Fibroblast of lung (primary cell): ENCODE measurements at places on chromosomes 13 and 19. TPM values are rescaled to one million over a fixed set of nuclear protein-coding genes. Genes with fewer than 3 reads are reported as not detected.

GRCh38 chr13:95247852-95248251 is 53.4 kb downstream of the ABCC4 start:
- no peak for DNase-seq

- no peak for DNase-seq
Measured at GRCh38 chr19:33868076-33868735, 71.5 kb downstream of the KCTD15 start.

Gene PCDH20
- total RNA-seq: under 0.01 TPM in 1 of 2 replicates, not detected in the other

DNA sequence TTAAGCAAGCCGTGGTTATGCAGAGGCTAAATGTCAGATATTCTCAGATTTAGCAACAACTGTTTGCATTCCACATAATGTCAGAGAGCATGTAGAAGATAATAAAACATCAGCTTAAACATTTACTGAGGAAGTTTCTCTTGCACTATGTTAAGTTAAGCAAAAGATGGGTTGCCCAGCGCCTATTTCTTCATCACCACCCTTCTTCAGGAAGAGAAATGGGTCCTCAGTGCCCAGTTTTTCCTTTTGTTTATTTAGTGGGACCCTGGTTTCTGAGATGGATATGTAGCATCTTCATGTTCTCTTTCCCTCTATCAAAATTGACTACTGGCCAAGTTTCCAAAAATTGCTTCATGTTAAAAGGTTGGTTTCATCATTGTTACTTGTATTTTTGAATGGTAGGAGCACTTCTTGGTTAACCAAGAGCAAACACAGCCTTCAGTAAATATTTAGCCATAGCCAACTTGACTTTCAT is 356.8 kb downstream of the RFC3 start:
- DNase-seq: peak; percentile 46

DNA sequence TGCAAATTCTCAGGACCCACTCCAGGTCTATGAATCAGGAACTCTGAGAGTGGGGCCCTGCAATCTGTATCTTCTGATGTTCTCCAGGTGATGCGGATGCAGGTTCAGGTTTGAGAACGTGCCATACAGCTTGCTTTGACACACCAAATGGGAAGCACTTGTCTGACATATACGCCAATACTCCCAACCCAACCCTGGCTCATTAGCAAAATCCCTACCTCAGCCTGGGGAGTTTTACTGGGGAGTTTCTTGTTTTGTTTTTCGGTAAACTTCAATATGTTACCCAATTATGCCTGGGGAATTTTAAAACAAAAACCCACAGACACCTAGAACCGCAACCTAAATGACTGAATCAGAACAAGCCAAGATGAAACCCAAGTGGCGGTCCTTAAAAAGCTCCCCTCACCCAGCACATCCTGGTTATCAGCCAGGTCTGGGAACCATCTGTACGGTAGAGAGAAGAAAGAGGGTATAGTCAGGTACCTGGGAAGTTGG is 41.2 kb downstream of the ABCC4 start:
- DNase-seq: no peak

Gene ICAM1
- 8.9 and 15.9 TPM in 2 replicates for total RNA-seq

Gene CFAP97D2
- total RNA-seq: not detected in 2 replicates

- DNase-seq: peak; percentile 81
Measured at GRCh38 chr13:67619995-67620380, 389.9 kb upstream of the PCDH9 start.

Gene GFY
- total RNA-seq: not detected in 2 replicates

Gene CPT1C
- total RNA-seq: 18.0 and 31.2 TPM in 2 replicates

GRCh38 chr19:3383121-3383722 is 16.8 kb downstream of the NFIC start:
- no peak for DNase-seq

Gene SERP2
- 9.2 and 15.5 TPM in 2 replicates for total RNA-seq

Gene PLK5
- not detected in 2 replicates for total RNA-seq

Gene UNC13A
- total RNA-seq: under 0.01 TPM in 2 replicates

DNA sequence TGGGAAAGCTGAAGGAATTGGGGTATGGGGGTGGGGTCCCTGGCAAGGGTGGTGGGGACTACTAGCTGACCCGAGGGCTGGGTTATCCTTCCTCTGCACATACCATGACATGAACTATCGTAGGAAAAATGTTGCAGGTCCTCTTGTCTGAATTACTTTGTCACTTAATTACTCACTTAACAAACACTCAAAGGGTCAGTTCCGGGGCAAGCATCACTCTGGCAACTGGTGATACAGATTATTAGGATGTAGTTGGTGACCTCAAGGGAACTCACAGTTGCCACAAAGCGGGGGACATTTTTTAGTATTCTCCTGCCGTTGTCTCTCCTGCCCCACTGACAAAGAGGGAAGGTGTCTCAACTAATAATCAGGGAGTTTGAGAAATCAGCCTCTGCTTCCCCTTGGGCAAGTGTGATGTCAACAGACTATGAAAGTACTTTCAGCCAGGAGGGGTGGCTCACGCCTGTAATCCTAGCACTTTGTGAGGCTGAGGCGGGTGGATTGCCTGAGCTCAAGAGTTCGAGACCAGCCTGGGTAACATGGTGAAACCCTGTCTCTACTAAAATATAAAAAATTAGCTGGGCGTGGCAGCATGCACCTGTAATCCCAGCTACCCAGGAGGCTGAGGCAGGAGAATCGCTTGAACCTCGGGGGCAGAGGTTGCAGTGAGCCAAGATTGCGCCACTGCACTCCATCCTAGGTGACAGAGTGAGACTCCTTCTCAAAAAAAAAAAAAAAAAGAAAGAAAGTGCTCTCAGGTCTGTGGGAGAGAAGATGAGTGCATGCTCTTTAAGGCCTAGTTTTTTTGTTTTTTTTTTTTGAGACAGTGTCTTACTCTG is 10.3 kb downstream of the DNAJB1 start:
- DNase-seq: peak; percentile 74
